ENCODE measurements at places on chromosomes 1 and 21. TPM values are rescaled to one million over a fixed set of nuclear protein-coding genes. Genes with fewer than 3 reads are reported as not detected.

The CACYBP gene
- 60.9 TPM for total RNA-seq

The SLFNL1 gene
- total RNA-seq, result 1.2 TPM

The SAMD13 gene
- total RNA-seq, result not detected

The RGS16 gene
- total RNA-seq, result 1.2 TPM

The FHAD1 gene
- not detected for total RNA-seq

The PPM1J gene
- 7.9 TPM for total RNA-seq

The MTARC1 gene
- total RNA-seq, result 9.6 TPM

DNA sequence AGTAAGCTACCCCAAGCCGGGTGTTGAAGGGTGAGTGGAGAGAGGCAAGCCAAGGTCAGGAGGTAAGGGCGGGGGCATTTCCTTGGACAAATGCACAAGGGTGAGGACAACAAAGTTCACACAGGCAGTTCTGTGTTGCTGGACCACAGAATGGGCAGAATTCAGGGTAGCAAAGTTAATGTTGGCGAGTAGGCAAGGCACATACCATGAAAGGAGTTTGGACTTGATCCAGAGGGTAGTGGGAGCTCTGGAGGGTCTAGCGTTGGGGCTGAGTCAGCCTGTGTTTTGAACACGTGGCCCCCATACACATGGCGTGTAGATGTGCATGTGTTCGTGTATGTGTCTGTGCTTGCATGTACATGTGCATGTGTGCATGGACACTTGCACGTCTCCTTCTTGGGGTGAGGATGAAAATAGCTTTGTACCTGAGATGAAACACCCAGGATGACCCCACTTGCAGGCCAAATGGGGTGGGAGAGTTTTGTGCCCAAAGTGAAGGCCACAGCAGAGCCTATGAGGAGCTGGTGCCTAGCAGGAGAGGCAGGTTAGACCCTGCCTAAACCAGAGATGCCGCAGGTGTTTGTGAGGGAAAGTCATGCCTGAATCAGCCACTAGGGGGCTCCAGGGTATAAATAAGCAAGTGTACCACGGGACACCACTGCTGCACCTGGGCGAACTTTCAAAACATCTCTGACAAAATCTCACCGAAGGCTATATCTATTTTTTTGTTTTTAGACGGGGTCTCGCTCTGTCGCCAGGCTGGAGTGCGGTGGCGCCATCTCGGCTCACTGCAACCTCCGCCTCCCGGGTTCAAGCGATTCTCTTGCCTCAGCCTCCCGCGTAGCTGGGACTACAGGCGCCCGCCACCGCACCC is 21.8 kb downstream of the SLC27A3 start:
- DNase-seq, result no peak

DNA sequence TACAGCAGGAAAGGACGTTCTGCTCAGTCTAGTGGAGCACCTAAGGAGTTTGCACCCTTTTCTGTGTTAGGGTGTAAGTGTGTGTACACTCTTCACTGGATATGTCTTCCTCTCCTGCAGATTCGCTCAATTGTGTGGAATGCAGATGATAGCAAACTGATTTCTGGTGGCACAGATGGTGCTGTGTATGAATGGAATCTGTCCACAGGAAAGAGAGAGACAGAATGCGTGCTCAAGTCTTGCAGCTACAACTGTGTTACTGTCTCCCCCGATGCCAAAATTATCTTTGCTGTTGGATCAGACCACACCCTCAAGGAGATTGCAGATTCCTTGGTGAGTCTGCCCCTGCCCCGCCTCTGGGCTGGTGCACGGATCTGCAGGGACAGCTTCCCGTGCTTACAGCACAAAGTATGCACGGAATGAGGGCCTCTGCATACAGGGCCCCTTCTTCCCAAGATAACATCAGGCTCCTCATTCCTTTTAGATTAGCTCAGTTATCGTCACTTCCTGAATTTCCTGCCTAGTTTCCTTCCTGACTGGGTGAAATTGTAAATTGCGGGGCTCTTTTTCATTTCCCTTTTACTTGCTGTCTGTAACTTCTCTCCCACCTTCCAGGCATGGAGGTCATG is 34.6 kb downstream of the CFAP57 start:
- DNase-seq, result no peak

DNA sequence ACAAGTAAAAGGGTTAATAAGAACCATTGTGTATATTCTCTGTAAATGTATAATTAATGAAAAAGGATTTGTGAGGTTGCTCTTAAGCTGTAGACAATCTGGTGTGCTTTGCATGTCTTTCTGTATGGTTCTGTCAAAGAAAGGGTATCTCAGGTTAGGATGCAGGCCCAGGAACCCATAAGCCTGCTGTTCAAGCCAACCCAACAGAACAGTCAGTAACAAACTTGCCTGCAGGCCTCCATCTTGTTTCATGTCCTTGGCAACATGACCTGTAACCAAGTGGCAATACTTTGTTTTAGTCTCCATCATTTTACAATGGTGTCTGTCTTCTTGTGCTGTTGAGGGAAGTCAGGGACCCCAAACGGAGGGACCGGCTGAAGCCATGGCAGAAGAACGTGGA is 29.2 kb downstream of the CBR1 start:
- no peak for DNase-seq

- DNase-seq, result no peak
Measured at GRCh38 chr1:206121269-206121668, 4.1 kb upstream of the AVPR1B start.

DNA sequence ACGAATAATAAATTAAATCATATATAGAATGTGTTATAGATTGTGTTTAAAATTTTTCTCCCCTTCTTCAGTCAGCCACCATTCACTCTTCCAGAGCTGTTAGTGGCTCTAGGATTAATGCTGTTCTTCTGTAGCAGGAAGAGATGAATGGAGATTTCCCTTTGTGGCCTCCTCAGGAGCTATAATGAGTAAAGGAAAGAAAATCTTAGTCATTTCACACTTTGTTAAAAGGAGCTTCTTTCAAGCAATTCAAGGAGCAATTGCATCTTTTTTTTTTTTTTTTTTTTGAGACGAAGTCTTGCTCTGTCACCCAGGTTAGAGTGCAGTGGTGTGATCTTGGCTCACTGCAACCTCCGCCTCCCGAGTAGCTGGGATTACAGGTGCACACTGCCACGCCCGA is 23.7 kb upstream of the TMCO2 start:
- DNase-seq, result no peak

- peak; percentile 52 for DNase-seq
Measured at GRCh38 chr21:41582298-41582840, 74.4 kb upstream of the TMPRSS2 start.

DNA sequence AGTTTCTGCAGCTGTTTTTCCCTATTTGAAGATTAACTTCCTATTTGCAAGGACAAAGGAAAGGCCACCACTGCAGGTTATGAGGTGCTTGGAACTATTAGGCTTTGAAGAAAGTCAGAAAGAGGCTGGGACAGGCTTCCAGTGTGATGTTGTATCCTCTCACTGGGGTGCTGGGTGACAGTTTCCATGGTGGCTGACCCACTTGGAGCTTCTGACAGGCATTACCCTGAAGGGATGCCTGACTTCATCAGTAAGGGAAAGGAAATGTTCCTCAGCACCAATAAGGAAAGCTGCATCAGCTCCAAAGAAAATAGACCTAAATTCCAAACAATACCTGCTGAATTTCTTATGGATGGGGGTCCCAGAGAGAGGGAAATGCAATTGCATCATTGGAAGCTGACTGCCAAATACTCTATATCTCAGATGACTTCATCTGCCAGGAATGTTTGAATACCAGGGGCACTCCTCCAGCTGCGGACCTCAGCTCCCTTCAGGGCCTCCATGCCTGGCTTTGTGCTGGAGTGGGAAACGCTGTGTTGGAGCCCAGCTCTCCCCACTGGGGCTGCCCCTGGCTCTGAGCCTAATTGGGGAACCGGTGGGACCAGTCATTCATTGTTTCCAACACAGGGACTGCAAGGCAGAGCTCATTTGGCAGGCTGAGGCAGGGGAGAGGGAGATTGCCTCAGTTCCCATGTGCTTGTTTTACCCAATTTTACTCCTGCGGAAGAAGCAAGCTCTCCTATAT is 76.6 kb downstream of the RGL1 start:
- no peak for DNase-seq

DNA sequence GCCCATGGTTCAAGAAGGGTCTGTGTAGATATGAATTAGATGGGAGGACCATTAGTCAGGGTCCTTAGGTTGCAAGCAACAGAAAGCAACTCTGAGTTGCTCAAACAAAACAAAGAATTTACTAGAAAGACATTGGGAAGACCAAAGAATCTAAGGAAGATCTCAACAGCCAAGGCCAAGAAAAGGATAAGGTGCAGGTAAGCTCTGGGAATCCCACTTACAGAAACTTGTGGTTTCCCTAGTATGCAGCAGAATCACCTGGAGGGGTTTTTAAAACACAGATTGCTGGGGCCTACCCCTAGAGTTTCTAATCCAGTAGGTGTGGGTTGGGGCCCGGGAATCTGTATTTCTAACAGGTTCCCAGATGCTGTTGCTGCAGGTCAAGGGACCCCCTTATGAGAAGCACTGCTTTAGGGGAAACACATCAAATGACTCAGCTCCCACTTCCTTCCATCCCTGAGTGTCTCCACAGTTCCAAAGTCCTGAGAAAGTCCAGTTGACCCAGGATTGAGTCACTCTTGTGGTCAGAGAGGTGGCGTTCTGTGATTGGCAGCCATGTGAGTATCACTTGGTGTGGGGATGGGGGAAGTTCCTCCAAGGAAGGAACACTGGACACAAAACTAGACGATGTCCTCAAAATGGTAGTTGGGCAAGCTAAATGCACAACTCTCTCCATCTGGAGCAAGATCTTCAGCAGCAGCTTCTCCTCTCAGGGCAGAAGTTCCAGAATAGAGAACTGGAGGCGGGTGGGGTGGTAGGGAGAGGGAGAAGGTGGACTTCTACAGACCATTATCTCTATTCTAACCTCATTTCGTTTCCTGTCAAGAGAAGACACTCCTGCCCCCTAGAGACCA is 24.2 kb upstream of the EYA3 start:
- DNase-seq, result no peak

GRCh38 chr1:100461222-100461621 is 76.7 kb upstream of the GPR88 start:
- DNase-seq, result no peak

DNA sequence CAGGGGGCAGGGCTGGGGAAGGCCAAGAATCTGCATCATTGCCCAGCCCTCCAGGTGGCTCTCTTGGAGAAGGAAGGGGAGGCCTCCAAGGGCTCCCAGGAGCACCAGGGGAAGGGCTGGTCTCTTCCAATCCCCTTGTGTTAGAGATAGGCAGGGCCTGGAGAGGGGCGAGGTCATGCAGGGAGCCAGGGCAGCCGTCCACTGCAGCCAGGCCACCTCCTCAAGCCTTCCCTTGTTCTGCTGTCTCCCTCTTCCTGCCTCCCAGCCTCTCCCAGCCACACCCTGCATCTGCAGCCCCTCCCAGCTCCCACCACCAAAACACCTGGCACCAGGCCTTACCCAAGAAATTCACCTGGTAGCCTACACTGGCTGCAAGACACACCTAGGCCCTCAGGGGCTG is 105.3 kb upstream of the IFFO2 start:
- DNase-seq, result no peak

DNA sequence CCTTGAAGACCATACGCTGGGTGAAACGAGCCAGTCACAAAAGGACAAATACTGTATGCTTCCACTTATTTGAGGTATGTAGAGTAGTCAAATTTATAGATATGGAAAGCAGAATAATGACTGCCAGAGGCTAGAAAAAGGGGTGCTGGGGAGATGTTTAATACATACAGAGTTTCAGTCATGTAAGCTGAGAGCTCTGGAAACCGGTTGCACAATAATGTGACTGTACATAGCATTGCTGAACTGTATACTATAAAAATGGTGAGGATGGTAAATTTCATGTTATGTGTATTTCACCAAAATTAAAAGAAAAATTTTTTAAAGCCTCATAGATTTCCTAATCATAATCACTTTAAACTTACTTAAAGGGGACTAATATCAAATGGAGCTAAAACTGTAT is 110.8 kb downstream of the ZZZ3 start:
- DNase-seq, result no peak

DNA sequence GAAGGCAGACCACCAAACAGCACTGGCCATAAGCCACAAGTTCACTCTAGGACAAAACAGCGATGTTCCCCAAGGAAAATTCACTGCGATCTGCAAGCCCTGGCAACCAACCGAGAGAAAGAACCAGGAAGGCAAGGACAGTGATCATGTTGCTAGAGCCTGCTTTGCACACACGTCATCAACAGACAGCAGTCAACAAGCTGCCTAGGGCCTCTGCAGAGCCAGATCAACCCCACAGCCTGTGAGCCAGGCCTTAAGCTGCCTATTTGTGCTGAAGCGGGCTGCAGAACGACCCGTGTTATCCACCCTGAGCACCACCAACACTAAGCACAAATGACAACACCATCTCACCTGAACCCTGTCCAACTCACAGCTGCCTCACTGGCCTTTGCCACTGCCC is 6.2 kb upstream of the YRDC start:
- no peak for DNase-seq

- DNase-seq, result no peak
Measured at GRCh38 chr1:54312796-54313316, 93.3 kb downstream of the SSBP3 start.

- no peak for DNase-seq
Measured at GRCh38 chr21:15406791-15407190, 323.0 kb upstream of the USP25 start.

DNA sequence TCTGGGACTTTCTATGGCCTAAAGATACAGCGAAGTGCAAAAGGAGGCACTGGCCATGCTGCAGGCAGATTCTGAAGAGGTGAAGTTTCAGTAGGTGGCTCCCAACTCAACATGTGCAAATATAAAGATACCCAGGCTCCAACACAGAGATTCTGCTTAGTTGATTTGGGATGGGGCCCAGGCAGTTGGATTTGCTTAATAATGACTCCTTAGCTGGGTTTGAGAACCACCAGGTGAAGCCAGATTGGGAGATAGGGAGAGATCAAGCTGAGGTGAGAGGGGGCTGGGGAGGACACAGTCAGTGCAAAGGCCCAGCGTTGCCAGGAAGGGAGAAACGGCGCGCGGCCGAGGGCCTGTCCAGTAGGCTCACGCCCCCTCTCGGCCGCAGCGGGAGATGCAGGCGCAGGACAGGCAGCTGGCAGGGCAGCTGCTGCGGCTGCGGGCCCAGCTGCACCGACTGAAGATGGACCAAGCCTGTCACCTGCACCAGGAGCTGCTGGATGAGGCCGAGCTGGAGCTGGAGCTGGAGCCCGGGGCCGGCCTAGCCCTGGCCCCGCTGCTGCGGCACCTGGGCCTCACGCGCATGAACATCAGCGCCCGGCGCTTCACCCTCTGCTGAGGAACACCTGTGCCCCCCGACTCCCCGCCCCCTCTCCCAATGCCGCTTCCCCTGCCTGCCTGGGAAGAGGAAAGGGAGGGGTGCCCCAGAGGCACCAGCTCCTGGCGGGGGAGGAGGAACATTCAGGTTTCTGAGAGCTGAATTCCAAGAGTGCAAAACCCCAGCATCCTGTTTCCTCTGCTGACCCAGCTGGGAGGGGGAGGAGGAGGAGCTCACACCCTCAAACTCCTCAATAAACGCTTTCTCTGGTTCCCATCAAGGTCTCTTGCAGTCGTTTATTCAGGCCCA is 1.2 kb downstream of the FAM167B start:
- DNase-seq, result no peak
